ENCODE measurements at places on chromosomes 4 and X.

- no peak for DNase-seq
Observed at GRCh38 chr4:125538670-125539069, 223.9 kb downstream of the FAT4 start.

DNA sequence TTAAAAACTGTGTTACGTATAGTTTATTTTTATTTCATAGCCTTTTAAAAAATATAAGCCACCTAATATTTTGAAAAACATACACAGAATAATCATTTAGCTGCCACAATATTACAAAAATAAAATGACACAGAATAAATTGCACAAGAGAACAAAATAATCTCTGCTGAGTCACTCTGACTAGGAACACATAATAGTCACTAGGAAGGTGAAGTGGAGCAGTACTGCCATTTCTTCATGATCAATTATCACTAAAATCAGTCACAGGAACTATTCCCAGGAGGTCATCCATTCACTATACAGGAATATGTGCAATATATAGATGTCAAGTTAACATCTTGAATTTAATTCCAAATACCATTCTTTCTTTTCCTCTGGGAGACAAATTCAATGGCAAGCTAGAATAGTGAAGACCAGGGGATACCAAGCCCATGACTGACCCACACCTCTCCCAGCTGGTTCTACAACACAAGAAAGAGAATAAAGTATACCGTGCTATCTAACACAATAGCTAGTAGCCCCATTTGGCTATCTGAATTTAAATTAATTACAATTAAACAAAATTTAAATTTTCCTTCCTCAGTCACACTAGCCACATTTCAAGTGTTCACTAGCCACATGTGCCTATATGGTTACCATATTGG lies 5.9 kb downstream of the SMIM43 start:
- DNase-seq: no peak

DNA sequence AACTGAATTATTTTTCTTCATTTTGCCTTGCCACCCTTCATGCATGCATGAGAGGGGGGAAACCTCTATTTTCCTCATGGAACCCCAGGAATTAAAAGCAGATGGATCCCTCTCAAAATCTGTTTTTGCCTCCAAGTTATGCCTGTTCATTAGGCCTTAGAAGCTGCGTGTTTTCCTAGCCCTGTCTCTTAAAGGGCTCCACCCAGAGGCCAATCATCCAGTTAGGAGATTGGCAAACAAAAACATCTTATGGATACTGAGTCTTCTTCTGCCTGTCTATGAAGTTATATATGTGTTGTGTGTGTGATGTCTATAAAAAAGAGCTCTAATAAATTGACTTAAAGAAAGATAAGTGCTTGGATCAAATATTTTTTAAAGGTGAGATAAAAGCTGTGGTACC lies 142.9 kb downstream of the ANAPC10 start:
- DNase-seq: no peak

DNA sequence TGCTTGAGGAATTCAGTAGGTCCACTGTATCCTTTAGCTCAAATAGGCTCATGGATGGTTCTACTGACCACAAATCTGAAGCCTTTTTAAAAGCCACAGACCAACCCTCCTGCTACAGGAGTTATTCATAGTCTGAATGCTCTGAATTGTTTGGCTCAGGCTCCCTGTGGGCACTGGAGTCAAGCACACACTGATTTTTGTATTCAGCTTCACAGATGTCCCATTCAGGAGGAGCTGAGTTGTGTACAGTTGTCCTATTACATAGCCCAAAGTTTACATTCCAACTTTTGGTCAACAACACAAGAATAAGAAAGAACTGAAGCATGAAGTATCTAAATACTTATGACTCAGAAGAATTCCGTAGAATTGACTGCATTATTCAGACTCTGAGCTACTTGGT lies 243.9 kb downstream of the UNC5C start:
- no peak for DNase-seq

GRCh38 chrX:9953396-9953795 lies 13.8 kb upstream of the CLDN34 start:
- no peak for DNase-seq

GRCh38 chrX:13007519-13008188 lies 32.7 kb downstream of the TMSB4X start:
- no peak for DNase-seq

- no peak for DNase-seq
Observed at GRCh38 chr4:19999775-20000414, 251.8 kb upstream of the SLIT2 start.

DNA sequence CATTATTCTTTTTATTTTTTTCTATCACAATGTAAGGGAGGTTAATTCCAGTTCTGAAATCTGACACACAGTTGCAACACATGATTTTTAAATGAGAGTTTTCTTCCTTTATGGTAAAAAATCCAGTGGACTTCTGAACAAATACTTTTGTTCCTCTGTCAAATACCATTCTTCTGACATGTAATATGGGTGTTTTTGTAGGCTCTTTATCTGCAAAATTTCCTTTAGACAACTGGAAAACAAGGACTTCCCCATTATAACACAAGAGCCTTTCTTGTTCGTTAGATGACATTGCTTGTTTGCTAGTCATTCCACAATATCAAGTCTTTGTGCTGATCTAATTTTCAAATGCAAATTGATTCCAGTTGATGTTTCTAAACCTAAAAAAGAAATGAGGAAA lies 7.7 kb downstream of the FANCB start:
- DNase-seq: no peak

- no peak for DNase-seq
Observed at GRCh38 chr4:89939994-89940393, 45.3 kb downstream of the MMRN1 start.

DNA sequence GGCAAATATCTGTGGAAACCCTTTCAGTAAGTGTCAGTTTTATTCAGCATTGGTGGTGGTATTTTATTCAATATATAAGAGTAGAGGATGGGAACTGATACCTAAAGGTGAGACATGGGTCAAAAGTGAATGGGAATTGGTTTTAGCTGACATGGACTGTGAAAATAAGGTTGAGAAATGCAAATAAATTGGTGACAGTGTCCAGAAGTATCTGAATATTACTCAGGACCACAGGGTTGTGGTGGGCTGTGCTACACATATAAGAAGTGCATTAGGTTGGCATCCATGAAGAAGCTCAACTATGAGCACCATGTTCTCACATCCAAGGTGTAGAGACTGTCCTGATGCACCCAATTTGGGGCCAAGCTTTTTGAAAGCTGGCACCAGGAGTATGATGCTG lies 45.0 kb downstream of the ETDC start:
- no peak for DNase-seq

GRCh38 chrX:338836-339400 lies 20.3 kb upstream of the GTPBP6 start:
- no peak for DNase-seq

GRCh38 chr4:105815701-105816100 lies 79.6 kb upstream of the NPNT start:
- no peak for DNase-seq

- DNase-seq: no peak
Observed at GRCh38 chrX:77342004-77342403, 105.2 kb upstream of the FGF16 start.

DNA sequence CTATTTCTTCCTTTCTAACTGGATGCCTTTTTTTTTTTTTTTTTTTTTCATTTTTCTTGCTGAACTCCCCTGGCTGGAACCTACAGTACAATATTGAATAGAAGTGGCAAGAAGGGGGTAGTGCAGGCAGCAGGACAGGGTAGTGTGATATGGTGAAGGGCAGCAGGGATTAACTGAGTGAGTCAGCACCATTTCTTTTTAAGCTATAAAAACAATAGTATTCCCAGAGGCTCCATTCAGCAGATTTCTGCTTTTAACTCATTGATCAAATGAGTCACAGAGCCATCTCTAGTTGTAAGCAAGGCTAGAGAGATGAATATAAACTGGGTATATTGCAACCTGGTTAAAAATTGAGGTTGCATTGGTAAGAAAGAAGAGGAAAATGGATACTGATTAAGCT lies 53.6 kb upstream of the SETD7 start:
- no peak for DNase-seq

GRCh38 chrX:103774070-103774642 lies 2.5 kb upstream of the PLP1 start:
- no peak for DNase-seq

- DNase-seq: no peak
Observed at GRCh38 chr4:8908206-8908893, 36.7 kb upstream of the HMX1 start.

DNA sequence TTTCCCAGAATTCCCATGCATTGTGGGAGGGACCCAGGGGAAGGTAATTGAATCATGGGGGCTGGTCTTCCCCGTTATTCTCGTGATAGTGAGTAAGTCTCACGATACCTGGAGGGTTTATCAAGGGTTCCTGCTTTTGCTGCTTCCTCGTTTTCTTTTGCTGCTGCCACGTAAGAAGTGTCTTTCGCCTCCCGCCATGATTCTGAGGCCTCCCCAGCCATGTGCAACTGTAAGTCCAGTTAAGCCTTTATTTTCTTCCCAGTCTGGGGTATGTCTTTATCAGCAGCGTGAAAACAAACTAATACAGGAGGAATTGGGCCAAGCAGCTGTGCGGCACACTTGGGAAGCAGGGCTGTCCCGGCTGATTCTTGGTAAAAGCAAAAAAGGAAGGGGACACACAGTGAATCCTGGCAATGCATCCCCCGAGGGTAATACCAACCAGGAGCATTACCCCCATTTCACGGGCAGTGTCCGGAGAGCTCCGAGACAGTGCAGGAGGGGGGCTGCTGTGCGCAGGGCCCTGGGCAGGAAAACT lies 185.7 kb downstream of the AFAP1 start:
- DNase-seq: no peak

GRCh38 chr4:8880851-8881250 lies 9.2 kb upstream of the HMX1 start:
- DNase-seq: no peak

DNA sequence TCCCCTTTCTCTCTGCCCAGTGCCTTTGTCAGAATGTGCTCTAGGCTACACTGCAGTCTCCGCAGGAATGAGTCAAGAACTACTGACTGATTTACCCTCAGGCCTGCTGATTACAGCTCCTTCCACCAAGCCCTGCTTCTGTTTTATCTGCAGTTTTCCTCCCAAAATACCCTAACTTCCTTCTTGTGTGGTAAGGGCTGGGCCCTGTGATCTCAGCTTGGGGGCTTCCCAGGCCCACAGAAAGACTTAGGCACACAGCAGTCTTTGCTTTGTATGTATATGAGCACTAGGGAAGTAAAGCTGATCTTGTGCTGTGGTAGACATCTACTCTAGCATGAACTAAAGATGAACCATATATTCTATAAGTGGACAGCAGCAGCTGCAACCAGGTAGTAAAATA lies 18.8 kb downstream of the PAK3 start:
- no peak for DNase-seq

DNA sequence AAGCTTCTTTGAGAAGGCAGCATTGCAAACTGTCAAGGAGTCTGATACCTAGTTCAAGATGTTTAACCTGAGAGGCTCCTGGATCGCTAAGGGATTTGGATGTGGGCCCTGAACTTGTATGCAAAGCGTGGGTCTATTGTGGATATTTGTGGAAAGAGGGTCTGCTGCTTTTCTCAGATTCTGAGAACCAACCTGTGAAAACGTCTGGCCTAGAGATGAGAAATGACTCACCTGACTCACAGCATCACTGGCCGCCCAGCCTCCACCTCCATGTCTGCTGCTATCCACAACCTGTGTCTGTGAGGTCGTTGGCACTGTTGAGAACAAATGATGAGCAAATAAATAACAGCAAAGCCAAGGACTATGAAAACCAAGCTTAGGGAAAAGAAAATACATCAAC lies 33.3 kb upstream of the PROM1 start:
- DNase-seq: no peak

GRCh38 chr4:24273136-24273535 lies 311.2 kb downstream of the DHX15 start:
- DNase-seq: no peak

GRCh38 chr4:19472666-19473065 lies 779.0 kb upstream of the SLIT2 start:
- no peak for DNase-seq

- DNase-seq: no peak
Observed at GRCh38 chr4:78846258-78846657, 70.1 kb downstream of the BMP2K start.

GRCh38 chr4:158166701-158167100 lies 6.1 kb downstream of the GASK1B start:
- no peak for DNase-seq

DNA sequence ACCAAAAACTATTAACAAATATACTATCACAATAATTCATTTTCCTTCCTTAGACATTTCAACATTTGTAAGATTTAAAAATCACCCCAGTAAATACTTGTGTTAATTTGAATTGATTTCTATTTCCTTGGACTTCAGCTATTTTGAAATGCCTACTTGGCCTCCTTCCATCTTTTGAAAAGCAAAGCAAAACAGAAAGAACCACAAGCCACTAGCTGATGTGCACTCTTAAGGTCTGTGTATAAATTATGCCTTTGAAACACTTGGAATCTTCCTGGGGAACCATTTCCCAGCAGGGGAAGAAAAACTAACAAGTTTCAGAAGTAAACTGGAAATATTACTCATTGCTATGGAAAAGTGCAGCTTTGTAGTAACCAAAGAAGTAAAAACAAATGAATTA lies 139.8 kb downstream of the CLCN4 start:
- DNase-seq: no peak

GRCh38 chr4:7691982-7692381 lies 247.7 kb downstream of the AFAP1 start:
- no peak for DNase-seq

- no peak for DNase-seq
Observed at GRCh38 chr4:159141193-159141592, 38.3 kb downstream of the RAPGEF2 start.

DNA sequence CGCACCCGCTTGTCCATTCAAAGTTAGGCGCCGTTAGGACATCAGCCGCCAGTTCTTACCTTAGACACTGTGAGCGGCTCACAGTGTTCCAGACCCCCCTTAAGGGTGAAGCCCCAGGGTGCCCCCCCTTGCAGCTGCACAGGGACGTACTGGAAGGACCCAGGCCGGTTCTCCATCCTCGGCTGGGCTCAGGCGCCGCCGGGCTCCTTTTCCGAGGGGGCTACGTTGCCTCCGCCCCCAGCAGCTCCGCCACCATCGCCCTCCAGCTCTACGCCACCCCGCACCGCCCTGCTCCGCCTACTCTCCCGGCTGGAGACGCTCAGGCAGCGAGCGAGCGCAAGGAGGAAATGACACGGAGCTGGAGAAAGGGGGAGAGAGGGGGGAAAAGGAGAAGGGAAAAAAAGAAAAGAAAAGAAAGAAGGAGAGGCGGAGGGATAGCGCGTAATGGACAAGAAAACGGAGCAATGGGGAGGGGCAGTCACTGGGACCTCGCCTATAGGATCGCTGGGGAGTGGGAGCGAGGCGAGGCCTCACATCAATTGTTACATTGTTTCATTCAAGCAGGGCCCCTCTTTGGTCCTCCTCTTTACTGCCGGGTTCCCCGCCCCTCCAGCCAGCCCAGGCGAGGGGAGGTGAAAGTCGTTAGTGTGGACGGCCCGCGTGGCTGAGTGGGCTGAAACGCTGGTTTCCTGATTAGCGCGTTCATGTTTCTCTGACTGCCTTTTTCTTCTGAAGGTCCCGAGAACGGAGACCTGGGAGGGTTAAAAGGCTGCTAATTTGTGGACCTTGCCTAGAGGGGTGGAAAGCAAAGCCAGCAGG lies at the start of gene SHROOM4:
Gene SHROOM4 (minus strand): TSS at position 352 of the 819 bp plus-strand sequence. CDS start 176 bp downstream, at position 176.
- DNase-seq: no peak

All from stimulated activated CD8-positive, alpha-beta memory T cell treated with anti-CD3 and anti-CD28 coated beads, Interleukin-2, amount 100 ng/mL, for 1 hour (primary cell).